Fibroblast of skin of back (primary cell): ENCODE measurements at places on chromosomes 11 and 22.
A peak's percentile ranks its signal among the peaks of the same experiment; 100 is the strongest.

- no peak for DNase-seq
Observed at GRCh38 chr22:26429458-26430286, 612 bp downstream of the ASPHD2 start.

DNA sequence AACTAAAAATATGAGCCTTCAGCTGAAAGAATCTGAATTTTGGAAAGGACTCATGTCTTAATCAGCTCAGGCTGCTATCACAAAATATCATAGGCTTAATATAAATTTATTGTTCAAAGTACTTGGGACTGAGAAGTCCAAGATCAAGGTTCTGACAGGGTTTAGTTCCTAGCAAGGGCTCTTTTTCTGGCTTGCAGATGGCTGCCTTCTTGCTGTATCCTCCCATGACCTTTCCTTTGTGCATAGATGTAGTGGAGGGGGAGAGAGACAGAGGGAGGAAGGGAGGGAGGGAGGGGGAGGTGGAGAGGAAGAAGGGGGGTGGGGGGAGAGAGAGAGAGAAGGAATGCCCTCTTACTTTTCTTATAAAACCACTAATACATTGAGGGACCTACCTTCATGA is 306.8 kb upstream of the DDI1 start:
- DNase-seq: no peak

DNA sequence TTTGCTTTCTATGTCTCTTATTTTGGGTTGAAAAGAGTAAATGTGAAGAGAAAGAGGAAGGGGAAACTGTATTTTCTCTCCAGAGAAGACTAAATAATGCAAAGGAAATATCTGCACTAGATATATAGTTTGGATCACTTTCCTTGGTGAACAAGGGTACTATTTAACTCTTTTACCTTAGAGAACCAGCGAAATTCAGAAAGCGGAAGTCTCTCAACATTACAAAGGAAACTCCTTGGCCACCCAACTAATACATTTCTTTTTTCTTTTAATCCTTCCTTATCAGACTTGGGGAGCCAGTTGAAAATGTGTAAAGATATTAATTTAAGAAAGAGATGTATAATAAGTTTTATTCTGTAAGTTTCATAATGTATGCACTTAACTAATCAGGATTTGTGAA is 64.2 kb downstream of the SESN3 start:
- DNase-seq: no peak

GRCh38 chr22:40203572-40203971 is 25.8 kb downstream of the TNRC6B start:
- no peak for DNase-seq

DNA sequence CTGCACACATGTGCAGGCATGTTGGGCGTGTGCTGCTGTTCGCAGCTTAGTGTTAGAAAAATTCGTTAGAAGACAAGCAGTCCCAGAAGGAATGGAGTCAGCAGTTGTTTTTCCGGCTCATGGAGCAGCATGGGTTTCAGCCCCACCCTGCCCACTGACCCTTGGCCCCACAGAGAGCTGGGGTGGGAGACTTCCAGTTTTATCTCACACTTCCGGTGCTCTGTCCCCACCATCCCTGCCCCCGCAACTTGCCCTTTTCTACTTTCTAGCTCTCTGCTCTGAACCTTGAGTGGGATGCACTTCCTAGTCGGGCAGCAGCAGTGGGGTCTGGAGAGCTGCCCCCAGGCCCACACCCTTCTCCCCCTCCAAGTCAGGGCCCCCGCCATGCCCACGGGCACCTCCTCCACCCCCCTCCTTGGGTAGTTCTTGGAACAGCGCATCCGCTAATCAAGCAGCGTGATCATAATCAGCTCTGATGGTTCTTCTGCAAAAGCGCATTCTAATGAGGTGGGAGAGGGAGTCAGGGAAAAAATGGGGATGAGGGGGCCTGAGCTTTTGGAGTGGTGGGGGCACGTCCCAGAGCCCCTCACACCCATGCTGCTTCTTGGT is 184.4 kb downstream of the CEP164 start:
- DNase-seq: no peak

DNA sequence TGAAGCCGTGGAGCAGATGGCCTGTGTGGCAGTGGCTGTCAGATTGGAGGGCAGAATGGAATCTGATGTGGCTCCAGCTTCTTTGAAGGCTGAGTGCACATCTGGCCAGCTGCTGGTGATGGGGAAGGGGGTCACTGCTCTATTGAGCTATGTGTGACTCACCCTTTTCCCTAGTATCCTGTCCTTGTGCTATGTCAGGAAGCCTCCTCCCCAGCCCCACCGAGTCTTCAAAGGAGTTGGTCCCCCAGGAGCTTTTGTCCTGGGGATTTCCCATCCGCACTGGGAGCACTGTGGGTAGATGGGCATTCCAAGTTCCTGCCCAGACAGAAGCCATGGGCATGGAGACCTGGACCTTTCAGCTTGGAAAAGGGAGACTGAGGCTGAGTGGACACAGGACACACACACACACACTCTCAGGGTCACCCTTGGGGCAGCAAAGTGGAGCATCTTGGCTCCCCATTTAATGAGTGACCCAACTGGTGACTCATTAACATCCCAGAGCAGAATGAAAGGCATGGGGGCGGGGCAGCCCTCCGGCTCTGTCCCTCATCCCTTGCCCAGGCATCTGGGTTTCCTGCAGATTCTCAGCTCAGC is 3.3 kb downstream of the SERPINH1 start:
- peak; percentile 90 for DNase-seq

- DNase-seq: no peak
Observed at GRCh38 chr22:24147666-24148065, 33.6 kb upstream of the SUSD2 start.

DNA sequence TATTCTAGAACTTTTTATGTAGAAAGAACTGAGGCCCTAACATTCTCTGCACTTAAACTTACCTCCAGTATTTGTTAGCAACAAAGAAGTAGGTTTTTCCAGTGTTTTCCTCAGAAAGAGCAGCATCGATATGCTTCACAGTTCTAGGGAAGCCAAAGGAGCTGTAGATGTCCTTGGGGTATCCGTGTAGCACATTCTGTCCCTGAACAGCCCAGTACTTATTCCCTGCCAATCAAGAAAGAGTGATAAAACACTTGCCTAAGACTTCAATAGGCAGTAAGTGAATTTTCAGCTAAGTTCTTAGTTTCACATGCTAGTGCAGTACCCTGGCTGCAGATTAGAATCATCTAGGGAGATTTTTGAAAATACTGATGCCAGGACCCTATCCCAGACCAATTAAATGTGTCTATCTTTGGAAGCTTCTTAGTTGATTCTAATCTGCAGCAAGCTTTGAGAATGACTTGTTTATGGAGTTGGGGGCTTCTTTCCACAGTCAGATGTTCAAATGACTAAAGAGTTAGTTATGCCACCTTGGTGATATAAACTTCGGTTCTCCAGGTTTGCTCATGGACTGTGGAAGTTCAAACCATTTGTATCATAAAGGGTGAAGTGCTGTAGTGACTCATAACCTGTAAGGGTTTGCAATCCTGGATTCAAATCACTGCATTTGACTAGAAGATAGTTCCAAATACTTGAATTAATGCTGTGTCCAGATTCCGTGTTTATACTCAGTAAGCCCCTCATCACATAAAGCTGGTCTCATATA is 6.5 kb downstream of the MMP1 start:
- DNase-seq: no peak
